ENCODE measurements at places on chromosomes 2 and 18. TPM values are rescaled to one million over a fixed set of nuclear protein-coding genes. Genes with fewer than 3 reads are reported as not detected.
A peak's percentile ranks its signal among the peaks of the same experiment; 100 is the strongest.

The CKAP2L gene
- total RNA-seq, result not detected

The TRMT61B gene
- total RNA-seq, result 24.3 TPM

DNA sequence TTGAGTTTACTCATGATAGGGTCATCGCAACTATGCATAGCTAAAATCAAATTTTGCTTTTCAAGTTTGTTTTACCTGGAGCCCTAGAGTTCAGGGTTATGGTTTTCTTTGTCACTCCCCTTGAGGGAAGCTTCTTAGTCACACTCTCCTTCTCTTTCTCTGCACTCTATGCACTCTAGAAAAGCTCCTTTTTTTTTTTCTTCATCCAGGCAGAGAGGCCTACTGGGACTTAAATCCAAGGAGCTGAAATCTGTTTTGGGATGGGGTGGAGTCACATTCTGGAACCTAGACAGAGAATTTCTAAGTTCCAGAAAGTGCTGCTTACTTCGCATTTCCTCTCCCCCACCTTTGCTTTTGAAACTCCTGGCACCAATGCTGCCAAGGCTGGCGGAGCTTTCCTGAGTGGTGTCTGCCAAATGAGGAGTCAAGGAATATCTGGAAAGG, 19.1 kb upstream of the IL18R1 start:
- H3K27ac ChIP-seq, result no peak overlapping the region
- H3K27me3 ChIP-seq, result no peaks in the 10 kb centered on the region
- H3K4me1 ChIP-seq, result no peaks in the 10 kb centered on the region
- no peak overlapping the region for H3K4me3 ChIP-seq
- no peak for DNase-seq

DNA sequence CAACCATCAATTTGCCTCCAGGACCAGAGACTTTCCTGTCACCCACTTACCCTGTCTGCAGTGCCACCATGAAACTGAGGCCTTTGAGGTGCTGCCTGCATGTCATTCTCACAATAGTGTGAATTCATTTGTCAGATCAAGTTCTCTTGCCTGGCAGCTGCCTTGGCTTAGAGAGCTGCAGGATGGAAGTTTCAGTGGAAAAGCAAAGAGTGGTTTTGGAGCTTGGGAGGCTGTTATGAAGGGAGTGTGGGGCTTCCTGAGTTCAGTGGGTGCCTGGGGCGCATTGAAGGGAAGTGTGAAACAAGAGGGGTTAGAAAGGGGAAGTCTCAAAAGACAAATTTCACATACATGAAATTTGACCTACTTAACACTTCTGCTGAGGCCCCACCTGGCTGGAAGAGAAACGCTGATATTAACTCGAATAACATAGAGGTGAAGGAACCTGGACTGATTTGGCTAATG, 7.9 kb upstream of the LBH start:
- DNase-seq, result no peak
- H3K36me3 ChIP-seq, result no peaks in the 10 kb centered on the region
- H3K27ac ChIP-seq, result peak overlapping the region; percentile 99
- peaks cover 38% of the 10 kb centered on the region for H3K4me1 ChIP-seq
- peak overlapping the region; percentile 94 for H3K4me3 ChIP-seq

GRCh38 chr2:7706791-7707190, 789.6 kb downstream of the RNF144A start:
- H3K36me3 ChIP-seq, result no peaks in the 10 kb centered on the region
- no peak overlapping the region for H3K4me3 ChIP-seq
- no peak for DNase-seq
- no peaks in the 10 kb centered on the region for H3K27me3 ChIP-seq
- no peak overlapping the region for H3K27ac ChIP-seq
- peaks cover 12% of the 10 kb centered on the region for H3K4me1 ChIP-seq
